Endothelial cell of umbilical vein (primary cell): ENCODE measurements at places on chromosomes 12 and 14.

GRCh38 chr14:59041308-59041707 is 147.2 kb upstream of the DAAM1 start:
- no peak for DNase-seq

DNA sequence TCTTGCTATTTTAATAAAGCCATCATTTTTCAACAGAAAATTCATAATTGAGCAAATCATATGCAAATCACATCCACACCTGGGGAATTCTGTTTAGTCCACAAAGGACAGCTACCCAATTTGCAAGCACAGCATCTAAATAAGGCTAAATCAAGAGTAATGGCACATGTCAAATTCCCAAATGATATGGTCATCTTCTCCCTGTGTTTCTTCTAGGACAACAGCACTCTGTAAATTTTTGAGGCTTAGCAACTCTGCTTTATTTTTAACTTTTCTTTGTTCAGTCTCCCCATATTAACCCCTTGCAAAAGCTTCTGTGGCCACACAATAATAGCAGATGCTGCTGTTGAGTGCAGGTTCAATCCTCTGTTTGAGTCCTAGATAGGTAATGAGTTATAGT is 155.6 kb upstream of the DAAM1 start:
- DNase-seq = no peak

- peak; percentile 46 for DNase-seq
Observed at GRCh38 chr12:116141110-116141832, 136.2 kb downstream of the MED13L start.

DNA sequence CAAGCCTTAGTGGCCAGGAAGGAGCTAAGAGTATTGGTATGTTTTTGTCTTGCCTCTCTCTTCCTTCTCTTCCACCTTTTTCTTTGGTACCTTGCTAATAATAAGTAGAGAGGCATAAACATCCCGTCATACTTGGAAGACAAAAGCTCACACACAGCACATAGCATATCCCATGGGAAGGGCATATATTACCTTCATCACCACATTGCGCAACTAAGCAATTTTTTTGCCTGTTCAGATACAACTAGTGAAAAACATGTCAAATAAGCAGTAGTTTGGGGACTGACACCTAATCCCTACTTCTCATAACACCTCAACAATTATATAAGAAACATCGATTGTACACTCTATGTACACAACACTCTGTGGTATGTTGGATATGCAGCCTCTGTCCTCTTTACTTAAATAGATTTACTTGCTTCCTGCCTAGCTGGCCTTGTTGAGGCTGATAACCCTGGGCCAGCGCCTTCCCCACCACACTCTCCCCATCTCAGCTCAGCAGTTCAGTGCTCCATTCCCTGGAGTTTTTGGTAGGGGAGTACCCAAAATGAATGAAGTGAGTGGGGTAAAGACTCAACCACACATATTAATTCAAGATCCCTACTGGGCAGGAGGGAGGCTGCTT is 35.4 kb downstream of the MBIP start:
- no peak for DNase-seq

DNA sequence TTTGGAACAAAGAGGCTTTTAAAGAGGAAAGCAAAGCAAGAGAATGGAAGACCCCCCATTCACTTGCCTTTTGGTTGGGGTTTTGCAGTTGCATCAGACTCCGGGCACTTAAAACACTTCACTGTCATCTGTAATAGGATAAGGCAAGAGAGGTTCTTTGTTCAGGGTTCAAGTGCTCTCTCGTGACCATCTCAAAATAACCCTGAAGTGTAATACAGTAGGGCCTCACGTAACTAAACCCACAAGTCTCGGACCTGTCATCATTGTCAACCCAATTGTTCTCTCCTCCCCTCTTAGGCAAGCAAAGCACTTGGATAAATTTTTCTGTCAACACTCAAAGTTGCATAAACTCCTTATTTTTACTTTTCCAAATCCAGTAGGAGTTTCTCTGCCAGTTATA is 26.9 kb upstream of the MYBPC1 start:
- DNase-seq = no peak

- no peak for DNase-seq
Observed at GRCh38 chr14:41609704-41610183, 3.1 kb downstream of the LRFN5 start.

DNA sequence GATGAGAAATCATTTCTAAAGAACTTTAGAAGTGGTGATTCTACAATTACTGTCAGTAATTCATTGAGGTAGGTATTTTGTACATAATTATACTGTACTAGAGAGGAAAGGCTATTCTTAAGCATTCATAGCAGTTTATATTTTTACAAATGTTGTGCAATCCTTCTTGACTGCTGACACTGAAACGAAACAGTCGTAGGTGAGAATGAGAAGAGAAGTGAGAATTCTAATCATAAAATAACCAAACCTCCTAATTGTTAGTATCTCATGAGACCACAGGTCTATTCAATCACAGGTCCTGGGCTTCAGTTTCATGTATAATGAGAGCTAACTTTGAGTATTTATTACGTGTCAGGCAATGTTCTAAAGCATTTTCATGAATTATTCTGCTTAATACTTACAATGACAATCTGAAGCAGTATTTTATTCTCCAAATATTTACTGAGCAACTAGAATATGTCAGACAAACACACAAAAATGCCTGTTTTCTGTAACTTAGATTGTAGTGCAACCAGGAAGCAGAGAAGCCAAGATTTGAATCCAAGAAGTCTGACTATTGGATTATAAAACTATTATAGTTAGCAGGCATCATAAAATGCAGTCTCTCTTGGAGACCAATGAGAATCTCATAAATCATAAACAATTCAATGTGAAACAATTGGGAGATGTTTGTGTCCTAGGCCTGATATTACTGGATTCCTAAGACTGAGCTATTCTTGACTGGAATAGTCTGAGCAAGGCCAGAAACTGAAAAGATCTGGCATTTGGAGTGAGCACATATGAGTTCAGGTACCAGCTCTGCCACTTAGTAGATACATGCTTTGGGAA is 24.3 kb downstream of the RERG start:
- no peak for DNase-seq

DNA sequence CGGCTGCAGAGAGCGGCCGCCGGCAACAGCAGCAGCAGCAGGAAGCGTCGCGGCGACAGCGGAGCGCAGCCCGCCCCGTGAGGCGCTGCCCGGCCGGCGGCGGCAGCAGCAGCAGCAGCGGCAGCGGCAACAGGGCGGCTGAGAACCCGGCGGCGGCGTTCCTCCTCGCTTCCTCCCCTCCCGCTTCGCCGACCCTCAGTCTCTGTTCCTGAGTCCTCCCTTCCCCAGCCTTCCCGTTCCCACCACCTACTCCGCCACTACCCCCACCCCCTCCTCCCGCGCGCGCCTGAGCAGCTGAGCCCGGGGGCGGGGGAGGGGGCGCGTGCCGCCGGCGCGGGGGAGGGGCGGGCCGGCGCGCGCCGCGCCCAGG is 310 bp downstream of the BICDL1 start:
- peak; percentile 25 for DNase-seq
